ENCODE measurements at places on chromosomes 7 and 10. TPM values are rescaled to one million over a fixed set of nuclear protein-coding genes. Genes with fewer than 3 reads are reported as not detected.

DNA sequence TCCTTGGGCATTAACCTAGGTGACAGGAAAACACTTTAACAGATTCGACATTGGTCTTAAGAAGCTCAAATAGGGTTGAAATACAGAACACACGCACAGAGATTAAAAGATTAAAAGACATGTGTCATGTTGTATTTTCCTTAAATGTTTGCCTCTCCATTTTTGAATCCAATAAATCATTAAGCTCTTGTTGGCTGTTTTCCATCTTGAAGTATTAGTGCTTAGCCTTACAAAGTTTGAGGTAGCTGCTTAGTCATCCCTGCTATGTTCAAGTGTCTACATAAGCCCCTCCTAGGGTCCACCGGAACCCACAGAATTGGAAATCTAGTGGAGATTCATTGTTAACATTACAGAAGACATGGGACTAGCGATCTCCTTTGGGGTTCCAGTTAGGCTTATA is 12.7 kb upstream of the GJD4 start:
- H3K36me3 ChIP-seq, result no peaks in the 10 kb centered on the region
- H3K4me1 ChIP-seq, result no peaks in the 10 kb centered on the region
- no peak for DNase-seq
- H3K27me3 ChIP-seq, result no peaks in the 10 kb centered on the region

Gene NEUROD6
- not detected for total RNA-seq

Gene SLC39A12
- not detected for total RNA-seq

Gene SPDYE2
- not detected for total RNA-seq

DNA sequence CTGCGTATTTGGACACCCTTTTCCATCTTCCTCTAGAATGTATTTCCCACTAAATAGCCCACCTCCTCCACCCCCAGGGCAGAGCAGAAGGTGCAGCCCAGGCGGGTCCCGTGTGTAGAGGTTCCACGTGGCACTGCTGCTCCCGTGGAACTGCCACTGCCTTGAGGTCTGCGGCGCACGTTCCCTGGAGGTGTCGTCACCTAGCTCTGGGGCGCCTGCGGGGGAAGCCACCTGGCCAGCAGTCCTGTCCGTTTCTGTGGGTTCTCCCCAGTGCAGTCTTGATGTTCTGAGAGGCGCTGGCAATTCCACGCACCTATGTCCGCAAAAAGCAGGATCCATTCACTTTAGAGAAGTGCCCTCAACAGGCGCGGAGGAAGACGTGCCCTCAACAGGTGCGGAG is 21.9 kb downstream of the BNIP3 start:
- H3K36me3 ChIP-seq, result no peaks in the 10 kb centered on the region
- no peak for DNase-seq
- H3K4me1 ChIP-seq, result no peaks in the 10 kb centered on the region
